ENCODE measurements at places on chromosomes 12 and 14.

DNA sequence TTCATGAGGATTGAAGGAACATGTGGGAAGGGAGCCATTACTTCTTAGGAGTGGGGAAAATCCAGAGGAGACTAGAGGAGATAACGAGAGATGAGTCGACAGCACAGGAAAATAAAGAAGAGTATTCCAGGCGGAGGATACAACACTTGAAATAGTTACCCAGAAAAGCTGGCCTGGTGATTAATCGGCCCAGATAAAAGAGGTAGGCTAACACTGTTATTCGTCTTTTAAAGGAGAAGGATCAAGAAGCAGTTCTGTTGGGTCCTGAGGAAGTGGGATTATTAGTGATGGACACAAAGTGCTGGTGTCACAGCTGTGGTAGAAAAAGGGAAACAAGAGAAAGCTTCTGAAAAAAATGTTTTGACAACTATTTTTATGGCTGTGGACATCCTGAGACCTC, 425.3 kb downstream of the ZFP36L1 start:
- DNase-seq, result no peak

- DNase-seq, result no peak
Measured at GRCh38 chr12:11981121-11981733, 89.5 kb upstream of the BCL2L14 start.

- DNase-seq, result no peak
Measured at GRCh38 chr12:24838531-24838950, 110.4 kb downstream of the BCAT1 start.

DNA sequence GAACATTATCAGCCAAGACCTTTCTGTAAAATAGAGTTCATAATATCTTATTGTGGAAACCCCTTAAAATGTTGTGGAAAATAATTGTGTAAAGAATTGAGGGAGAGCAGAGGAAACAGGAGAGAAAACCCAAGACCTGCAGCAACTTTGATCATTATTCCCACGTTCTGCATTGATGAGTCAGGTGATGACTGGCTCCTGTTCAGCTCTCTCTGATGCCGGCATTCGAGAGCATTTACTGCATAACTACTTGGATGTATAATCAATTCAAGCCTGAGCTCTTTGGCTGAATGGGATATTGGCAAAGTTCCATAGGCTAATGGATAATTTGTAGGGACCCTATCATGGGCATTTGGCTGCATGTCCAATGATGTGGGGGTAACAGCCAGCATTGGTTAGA, 176.3 kb upstream of the ARID2 start:
- no peak for DNase-seq

DNA sequence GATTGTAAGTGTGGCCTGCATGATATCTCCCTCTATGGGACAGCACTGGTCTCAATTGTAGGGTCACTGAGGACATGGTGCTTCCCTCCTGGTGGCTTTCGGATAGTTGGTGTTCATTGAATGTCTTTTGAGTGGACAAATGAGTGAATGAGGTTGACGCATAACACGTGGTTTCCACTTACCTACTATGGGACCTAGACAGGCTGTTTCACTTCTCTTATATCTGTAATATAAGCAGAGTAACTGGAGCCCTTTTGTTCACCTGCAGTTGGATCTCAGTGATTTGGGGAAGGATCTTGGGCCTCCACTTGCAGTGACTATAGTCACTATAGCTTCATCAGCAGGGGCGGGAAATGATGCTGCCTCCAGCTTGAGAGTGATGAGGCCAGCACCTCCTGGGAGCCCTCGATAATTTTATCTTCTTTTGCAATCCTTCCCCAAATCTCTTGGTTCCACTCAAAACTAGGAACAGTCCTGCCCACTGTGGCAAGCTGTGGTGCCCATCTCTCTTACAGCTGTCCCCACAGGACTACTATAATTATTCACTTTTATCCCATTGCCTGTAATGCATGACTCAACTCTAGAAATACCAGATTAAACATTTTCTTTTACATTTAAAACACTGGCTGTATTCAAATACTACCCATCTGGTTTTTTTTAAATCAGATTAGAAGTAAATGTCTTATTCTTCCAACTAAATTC, 242.9 kb downstream of the CHST11 start:
- DNase-seq, result no peak

- DNase-seq, result no peak
Measured at GRCh38 chr12:132324841-132325732, 4.3 kb downstream of the GALNT9 start.

- DNase-seq, result no peak
Measured at GRCh38 chr12:90896164-90896563, 58.8 kb downstream of the CCER1 start.

DNA sequence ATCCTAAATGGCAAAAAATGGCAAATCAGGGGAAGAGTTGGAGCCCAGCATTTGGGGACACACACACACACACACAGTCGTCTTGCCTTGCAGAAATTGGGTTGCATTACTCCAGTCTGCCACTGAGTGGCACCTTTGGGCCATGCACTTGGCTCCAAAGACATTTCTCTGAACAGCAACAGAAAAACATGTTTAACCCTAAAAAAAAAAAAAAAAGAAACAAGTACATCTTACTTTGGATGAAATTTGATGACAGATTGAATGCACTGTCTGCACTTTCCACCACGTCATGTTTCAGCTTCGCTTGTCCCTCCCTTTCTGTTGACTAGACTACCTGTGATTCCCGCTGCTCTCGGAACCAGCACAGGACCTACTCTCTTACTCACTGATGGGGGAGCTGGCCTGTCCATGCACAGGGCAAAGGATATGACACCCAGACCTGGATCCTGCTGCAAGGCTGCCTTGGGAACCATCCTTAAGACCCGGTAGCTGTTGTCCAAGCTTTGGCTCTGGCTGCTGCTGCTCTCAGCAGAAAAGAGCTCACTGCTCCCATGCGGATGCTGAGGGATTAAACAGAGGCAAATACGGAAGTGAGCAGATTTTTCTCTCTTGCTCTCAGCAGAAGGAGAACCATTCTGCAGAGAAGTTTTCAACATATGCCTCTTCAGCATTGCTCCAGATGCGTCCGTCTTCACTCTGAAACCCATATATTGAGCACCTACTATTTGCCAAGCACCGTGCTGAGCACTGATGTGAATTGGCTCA, 376.8 kb downstream of the DPF3 start:
- DNase-seq, result peak; percentile 63

DNA sequence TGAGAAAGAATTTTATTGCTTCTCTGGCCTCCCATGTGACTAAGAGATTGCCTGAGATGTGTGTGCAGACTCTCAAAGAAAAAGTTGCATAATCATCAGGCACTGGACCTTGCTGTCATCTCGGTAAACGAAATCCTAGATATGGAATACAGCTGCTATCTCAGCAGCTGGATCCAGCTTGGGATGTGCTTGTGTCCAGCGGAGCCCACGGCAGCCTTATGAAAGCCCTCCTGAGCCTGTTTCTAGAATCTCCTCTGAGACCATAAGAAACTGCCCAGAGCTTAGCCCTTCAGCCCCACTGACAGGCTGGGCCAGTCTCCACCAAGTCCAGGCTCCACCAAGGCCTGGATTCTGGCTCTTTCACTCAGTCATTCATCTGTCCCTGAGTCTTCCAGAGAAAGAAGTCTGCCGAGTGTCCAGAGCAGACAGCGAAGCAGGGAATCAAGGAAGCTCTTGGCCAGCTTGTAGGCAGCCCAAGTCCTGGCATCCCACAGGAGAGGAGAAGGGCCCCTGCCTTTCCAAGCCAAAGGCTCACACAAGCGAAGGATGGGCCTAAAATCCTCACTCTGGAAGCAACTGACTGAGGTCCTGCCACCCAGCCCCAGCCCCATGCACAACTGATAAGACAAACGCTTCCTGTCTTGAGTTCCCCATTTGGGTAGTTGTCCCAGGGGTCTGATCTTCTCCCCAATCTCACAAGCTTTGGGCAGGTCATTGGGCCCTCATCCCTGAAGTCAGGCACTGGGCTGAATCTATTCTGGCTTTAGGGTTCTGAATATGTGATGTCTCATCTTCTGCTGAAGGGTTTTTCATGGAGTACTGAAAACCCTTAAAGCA, 97.8 kb downstream of the SEC23A start:
- DNase-seq, result no peak

- DNase-seq, result no peak
Measured at GRCh38 chr14:73723406-73723796, 9.2 kb upstream of the PNMA1 start.

DNA sequence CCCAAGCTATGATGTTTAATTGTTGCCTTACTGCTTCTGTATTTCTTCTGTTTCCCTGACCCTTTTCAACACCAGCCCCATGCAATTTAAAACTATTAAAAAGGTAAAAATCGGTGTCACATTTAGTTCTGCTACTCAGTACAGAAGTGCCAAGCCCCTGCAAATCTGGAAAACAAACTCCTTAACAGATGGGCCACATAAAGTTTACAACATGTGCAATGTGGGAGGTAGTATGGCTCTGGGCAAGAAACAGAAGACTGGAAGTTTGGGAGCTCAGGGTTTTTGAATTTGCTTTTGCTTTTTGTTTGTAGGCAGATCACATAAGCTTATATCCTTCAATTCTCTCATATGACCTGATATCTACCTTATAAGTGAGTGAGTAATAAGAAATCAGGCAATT, 404.0 kb upstream of the ATP2B1 start:
- peak; percentile 49 for DNase-seq

- no peak for DNase-seq
Measured at GRCh38 chr12:3036901-3037600, 40.1 kb upstream of the TSPAN9 start.

DNA sequence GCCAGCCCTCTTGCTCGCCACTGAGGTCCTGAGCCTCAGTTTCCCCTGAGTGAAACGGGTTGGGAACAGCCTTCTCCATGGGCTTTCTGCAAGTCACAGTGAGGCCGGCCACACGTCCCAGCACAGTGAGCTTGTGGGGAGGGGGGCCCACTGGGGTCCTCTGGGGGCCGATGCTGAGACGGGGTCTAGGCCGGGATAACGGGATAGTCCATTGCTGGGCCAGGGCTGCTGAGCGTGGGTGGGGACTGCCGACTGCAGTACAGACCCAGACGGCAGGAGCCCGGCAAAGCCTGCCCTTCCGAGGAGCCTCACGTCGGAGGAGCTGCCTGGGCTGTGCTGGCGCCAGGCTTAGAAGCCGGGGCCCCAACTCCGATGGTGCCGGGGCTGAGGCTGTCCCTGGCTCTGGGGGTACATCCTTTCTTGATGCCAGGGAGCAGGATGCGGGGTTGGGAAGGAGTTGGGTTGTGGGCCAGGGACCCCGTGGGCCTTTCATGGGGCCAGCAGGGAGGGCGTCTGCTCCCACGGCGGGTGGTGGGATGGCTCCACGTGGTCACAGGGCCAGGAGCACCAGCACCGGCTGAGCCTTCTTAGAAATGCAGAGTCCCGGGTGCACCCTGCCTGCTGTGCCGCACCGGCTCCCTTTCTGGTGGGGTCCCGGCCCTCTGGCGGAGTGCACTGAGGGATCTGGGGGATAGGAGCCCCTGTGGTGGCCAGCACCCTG, 24.2 kb downstream of the NOC4L start:
- DNase-seq, result no peak

DNA sequence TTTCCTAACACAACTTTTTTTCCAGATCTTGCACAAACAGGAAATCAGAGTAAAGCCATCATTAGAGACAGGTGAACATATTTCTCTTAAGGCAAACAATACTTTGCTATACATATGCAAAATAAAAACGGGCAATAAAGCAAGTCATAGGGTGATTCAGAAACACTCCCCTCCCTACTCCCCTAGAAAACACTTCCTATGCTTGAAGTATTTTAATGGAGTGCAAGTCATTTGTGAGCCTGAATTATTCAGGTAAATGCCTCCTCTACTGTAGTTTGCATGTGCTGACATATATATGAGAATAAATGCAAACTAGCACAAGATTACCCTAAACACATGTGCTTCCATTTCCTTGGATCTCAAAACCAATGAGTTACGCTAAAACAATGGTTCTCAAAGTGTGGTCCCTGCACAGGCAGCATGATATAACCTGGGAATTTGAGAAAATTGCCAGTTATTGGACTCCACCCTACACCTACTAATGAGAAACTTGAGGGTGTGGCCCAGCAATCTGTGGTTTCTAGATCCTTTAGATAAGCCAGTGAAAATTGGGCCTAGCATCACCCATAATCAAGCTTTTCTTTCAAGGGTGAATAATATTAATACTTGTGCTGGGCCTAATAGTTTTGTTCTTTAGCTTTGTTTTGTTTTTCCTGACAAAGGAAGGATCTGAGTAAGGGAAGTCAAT, 159.7 kb upstream of the BMP4 start:
- DNase-seq, result no peak

GRCh38 chr14:67773844-67774377, 42.5 kb downstream of the ZFYVE26 start:
- no peak for DNase-seq

DNA sequence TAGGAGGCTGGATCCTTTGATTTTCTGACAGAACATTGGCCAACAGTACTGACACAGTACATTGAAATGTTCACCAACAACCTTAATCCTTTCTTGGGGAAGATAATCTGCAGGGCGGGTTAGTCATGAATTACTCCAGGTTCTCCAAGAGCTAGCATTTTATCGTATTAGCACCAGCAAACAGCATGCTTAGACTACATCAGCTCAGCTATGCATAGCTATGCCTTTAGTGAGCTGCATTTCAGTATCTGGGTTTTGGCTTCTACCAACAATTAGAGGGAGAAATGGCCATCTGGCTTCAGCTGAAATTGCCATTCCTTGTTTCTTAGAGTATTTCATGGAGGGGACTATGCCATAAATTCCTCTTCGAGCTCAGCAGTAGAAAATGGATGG, 33.8 kb downstream of the SAMD4A start:
- DNase-seq, result no peak

- DNase-seq, result no peak
Measured at GRCh38 chr14:75547552-75548250, 25.4 kb downstream of the BATF start.

DNA sequence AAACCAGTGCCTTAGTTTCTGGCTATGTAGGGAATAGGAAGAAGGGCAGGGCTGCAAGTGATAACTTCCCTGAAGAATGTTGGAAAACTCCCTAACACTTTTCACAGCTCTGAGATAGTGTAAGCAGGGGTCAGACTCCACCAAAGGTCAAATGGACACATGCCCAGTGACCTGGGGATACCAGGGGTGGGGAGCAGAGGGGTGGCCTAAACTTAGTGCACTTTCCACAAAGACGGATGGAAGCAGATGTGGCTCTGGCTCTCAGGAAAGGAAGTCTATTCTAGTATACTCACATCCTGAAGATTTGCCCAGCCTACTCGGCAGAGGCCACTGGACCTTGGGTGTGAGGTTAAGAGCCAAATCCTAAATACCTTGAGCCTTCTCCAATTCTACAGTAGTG, 285.8 kb downstream of the NUAK1 start:
- DNase-seq, result no peak

Measured in NCI-H446 (cell line).